ENCODE measurements at places on chromosomes 16 and 17.

GRCh38 chr16:86814256-86814655 lies 235.9 kb downstream of the FOXL1 start:
- DNase-seq: no peak

- DNase-seq: no peak
Observed at GRCh38 chr17:5902181-5903140, 167.7 kb upstream of the WSCD1 start.

DNA sequence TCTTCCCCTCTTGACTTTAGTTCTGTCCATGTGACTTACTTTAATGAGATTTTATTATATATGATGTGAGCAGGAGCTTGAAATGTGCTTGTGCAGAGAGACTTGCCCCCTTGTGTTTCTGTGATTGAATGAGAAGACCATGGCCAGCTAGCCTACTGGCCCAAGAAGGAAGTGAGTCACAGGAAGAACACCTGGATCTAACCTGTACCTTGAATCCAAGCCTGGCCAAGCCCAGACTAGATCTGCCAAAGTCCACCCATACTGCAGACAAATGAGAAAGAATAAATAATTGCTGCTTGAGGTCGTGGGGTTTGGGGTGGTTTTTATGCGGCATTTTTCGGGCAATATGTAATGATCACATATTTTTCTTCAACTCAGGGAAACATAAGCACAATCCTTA lies 9.6 kb downstream of the ABCA10 start:
- no peak for DNase-seq

- no peak for DNase-seq
Observed at GRCh38 chr17:65229621-65229995, 92.4 kb downstream of the RGS9 start.

DNA sequence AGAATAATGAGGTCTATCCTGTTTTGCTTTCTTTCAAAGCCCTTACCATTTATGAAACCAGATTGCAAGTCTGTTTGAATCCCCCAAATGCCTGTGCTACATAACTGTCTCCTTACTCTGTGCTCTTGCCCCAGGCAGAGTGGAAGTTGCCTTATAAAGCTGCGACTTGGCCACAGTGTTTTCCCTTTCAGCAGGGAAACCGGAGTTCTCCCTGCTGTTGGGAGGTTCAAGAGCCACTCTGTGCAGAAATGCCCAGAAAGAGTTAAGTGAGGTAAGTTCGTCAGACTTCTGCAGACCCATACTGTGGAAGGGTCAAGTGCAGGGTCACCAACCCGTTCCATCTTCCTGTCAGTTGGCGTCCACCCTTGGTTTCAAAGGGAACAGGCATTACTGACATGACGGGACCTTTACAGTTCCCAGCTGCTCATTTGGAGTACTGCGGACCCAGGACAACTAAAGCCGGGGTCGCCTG lies 508.9 kb downstream of the WWOX start:
- DNase-seq: no peak

- no peak for DNase-seq
Observed at GRCh38 chr17:67439269-67439668, 62.2 kb downstream of the PITPNC1 start.

- no peak for DNase-seq
Observed at GRCh38 chr17:48985436-48986245, 11.5 kb upstream of the IGF2BP1 start.

- DNase-seq: no peak
Observed at GRCh38 chr17:52036416-52036815, 122.1 kb downstream of the CA10 start.

DNA sequence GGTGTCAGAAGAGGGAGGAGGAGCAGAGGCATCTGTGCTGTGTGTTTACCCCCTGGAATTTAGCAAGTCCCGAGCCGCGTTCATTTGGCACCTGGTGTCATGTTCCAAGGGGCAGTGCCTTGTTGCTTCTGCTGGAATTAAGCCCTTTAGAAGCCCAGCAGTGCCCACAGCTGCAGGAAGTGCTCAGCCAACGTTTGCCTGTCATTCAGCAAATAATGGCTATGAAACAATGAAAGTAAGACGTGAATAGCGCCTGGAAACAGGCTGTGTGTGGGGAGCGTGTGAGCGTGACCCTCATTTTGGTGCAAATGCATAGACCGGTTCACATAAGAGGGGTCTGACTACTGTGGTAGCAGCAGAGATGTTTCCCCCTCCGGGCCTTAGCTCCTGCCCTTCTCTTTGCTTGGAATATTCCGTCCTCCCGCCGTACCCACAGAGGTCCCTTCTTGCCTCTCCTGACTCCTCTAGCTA lies 5.8 kb upstream of the ATP2C2 start:
- DNase-seq: no peak

- DNase-seq: no peak
Observed at GRCh38 chr16:49336581-49336980, 37.0 kb upstream of the C16orf78 start.

DNA sequence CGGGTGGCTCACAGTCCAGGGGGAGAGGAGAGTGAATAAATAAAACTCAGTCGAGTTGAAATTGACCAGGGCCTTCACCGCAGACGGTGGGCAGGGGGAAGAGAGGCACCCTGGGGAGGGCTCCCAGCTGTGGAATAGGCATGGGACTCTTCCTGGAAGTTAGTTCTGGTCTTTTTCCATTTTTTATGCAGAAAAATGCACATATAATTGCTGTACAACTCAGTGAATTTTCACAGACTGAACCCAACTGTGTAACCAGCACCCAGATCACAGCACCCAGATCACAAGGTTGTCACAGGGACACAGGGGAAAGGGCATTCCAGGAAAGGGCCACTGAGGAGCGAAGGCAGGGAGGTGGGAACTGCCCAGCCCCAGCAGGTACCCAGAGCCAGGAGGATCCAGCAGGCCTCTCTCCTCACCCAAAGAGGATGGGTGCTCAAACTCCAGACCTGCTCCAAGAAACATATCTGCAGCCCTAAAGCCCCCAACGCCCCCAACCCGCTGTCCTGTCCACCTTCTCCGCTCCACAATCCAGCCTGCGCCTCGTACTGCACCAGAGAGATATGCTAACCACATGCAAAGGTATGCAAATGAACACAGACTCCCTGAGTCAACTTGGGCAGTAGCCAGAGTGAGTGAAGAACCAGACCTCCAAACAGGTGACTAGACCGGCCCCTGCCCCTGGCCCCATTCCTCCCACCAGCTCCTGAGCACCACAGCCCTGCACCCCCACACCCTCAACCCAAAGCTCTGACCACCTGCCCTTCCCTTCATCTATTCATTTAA lies 29.1 kb upstream of the EIF1 start:
- no peak for DNase-seq

- DNase-seq: no peak
Observed at GRCh38 chr17:10439816-10440215, 18.1 kb upstream of the MYH8 start.

DNA sequence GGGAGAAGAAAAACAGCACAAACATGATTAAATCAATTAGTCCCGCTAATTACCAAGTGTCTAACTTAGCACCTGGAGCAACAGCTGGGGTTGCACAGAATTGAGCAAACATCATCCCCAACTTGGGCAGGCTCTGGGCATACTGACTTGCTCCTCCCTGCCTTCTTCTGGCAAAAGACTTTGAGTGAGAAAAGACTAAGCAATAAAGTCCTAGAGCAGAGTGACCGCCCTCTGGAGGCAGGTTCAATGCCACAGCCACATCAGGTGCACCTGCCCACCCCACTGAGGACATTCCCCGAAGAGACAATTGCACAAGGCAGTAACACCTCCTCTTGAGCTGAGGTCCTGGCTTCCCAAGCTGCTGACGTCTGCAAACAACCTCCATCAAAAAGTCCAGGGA lies 358.3 kb downstream of the SOX9 start:
- no peak for DNase-seq

DNA sequence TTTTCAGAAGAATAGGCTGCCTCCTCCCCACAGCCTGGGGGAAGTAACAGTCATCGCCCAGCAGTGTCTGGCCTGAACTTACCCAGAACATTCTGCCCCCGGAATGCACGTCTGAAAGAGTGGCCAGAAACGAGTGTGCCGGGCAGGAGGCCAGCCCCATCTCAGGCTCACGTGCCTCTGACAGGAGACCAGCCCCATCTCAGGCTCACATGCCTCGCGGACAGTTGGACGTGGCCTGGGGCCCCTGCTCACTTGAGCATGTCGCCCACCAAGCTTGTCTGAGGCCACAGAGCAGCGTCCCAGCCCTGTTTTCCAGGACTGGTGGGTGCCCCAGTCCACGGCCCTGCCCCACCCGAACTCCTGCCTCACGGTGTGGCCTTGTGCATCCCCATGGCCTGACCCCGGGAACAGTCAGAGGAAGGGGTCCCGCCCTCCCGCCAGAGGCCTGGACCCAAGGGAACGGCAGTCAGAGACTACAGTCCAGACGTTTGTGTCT lies 16.3 kb upstream of the CDH15 start:
- DNase-seq: peak; percentile 71

DNA sequence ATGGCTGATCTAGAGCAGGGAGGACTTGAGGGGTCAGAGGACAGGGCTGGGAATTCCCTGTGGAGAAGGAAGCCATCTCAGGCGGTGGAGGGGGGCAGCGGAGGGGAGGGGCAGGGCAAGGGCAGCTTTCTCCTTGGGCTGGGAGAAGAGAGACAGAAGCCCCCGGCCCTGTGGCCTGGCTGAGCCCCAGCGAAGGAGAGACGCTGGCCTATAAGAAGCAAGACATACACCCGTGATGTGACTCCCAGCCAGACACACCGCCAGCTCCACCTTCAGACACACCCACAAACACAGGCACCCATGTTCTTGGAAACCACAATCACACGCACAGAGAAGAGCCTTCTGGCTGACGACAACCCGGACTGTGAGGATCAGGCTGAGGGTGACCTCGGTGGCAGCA lies 10.0 kb downstream of the TRPV3 start:
- no peak for DNase-seq

DNA sequence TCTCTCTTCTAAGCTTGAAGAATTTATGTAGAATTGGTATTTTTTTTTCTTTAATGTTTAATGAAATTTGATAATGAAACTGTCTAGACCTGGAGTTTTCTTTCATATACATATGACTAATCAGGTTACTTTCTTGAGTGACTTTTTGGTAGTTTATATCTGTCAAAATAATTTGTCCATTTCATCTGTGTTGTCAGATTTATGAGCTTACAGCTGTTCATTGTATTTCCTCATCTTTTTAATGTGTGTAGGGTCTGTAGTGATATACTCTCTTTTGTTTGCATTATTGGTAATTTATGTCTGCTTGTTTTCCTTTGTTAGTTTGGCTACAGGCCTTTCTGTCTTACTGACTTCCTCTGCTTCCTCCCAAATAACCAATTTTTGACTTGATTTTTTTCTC lies 55.7 kb downstream of the TAOK1 start:
- DNase-seq: no peak

DNA sequence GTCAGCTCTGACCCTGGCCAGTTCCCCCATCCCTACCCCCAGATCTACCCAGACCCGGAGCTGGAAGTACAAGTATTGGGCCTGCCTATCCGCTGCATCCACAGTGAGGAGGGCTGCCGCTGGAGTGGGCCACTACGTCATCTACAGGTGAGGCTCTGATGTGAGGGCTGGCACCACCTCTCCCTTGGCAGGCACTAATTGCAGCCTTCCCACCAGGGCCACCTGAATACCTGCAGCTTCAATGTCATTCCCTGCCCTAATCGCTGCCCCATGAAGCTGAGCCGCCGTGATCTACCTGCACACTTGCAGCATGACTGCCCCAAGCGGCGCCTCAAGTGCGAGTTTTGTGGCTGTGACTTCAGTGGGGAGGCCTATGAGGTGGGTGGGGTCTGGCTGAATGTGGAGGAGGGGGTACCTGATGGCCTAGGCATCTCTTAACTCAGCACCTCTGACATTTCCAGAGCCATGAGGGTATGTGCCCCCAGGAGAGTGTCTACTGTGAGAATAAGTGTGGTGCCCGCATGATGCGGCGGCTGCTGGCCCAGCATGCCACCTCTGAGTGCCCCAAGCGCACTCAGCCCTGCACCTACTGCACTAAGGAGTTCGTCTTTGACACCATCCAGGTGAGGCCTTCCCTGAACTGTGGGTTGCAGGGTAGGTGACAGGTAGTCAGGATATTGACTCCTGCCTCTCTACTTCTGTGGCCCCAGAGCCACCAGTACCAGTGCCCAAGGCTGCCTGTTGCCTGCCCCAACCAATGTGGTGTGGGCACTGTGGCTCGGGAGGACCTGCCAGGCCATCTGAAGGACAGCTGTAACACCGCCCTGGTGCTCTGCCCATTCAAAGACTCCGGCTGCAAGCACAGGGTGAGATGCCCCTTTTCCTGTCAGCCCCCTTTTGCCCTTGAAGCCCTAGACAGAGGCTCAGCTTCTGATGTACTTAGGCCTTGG lies 4.3 kb downstream of the TRAF4 start:
- no peak for DNase-seq

DNA sequence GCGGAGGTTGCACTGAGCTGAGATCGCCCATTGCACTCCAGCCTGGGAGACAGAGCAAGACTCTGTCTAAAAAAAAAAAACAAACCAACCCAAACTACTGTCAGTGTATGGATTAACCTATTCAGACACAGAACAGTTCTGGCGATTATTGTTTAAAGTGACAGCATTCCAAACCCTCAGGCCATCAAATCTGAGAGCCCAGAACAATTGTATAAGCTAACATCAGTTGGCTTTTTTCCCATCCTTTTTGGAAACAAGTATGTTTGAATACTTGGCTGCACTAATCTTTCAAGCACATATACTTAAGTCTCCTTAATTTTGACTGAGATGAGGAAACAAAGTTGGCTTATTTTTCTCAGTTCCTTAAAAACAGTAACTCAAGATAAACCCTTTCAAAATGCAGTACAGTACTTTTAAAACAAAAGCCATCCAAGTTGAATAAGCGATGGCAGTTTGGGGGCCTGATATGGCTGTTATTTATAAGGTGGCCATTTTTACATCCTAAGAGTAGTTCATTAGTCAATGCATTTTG lies 1.4 kb downstream of the ZSWIM7 start:
- DNase-seq: no peak
